ENCODE measurements at places on chromosomes 3 and 15. TPM values are rescaled to one million over a fixed set of nuclear protein-coding genes. Genes with fewer than 3 reads are reported as not detected.

The ACKR2 gene
- 0.23 TPM for polyA plus RNA-seq

DNA sequence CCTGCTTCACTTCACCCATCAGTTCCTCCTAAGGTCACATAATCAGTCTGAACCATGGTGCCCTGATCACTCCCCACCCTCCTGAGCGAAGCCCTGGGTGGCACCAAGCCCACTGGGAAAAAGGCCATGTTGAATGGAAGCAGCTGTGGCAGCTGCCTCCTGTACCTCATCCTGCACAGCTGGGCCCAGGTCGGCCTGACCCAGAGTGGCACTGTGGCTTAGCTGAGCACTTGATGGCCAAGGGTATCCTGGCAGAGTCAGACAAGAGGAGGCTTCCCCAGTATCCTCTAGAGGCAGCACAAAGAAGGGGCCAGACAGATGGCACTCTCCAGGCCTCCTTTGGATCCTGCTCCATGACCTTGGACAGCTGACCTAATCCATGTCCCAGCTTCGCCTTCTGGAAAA is 68.4 kb downstream of the TLE3 start:
- DNase-seq = no peak

The GP9 gene
- polyA plus RNA-seq = 0.28 TPM

The TRPC1 gene
- polyA plus RNA-seq = 6.3 TPM

DNA sequence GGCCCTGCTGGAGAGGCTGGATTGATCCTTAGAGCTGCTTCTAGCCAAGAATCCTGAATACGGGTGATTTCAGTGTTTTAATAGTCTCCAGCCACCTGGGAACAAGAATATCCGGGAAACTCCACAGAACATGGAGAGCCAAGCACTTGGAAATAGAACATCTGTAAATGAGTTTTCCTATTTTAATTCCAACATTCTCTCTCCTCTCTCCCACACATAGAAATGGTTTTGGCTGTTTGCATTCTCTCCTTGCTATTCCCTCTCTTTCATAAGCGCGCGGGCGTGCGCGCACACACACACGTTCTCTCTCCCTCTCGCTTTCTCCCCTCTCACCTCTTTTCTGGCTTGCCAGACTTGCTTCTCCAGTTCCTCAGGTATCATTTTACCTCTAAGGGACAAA is 50.6 kb downstream of the GADL1 start:
- peak; percentile 64 for DNase-seq

DNA sequence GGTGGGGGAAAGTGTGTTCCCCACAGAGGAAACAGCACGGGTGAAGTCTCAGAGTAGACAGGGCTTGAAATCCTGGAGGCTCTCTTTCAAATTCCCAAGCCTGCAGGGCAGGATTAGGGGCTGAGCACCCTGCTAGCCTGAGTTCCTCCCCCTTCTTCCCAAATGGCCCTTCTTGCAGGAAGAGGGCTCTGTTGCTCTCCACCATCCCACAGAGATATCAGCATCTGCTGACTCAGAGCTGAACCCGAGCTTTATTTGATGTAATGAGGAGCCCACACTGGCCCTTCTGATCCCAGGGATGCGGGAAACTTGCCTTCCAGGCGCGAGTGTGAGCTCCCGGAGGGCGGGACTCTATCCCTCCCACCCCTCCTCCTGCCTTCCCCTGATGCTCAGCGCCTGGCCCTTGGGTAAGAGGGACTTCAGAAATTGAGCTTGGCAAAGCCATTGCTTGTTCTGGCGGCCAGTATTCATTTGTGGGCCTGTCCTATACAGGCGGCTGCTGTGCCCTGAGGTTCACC is 1.4 kb upstream of the STRA6 start:
- no peak for DNase-seq

GRCh38 chr15:69693059-69693458 is 240.4 kb downstream of the RPLP1 start:
- no peak for DNase-seq

- no peak for DNase-seq
Measured at GRCh38 chr3:180762866-180763265, 83.6 kb upstream of the CCDC39 start.

DNA sequence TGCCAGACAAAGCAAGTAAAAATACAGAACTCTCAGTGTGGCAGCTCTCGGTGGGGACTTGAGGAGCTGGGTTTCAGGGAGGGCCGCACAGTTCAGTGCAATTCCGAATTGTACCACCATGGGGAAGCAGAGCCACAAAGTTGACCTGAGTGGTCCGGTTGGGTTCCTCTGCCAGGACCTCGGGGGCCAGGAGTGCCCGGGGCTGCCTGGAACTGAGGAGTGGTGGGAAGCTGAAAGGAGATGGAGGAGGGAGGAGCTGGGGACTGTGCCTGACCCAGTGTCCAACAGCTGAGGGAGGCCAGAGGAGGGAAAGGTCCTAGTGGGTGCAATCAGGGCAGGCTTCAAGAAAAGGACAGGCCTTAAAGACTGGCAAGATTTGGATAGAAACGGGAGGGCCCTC is 32.2 kb upstream of the TRH start:
- peak; percentile 63 for DNase-seq

The ADCY5 gene
- 5.7 TPM for polyA plus RNA-seq

The REC114 gene
- polyA plus RNA-seq = not detected

The KLF15 gene
- 1.4 TPM for polyA plus RNA-seq

The CSPG5 gene
- polyA plus RNA-seq = 2.3 TPM

DNA sequence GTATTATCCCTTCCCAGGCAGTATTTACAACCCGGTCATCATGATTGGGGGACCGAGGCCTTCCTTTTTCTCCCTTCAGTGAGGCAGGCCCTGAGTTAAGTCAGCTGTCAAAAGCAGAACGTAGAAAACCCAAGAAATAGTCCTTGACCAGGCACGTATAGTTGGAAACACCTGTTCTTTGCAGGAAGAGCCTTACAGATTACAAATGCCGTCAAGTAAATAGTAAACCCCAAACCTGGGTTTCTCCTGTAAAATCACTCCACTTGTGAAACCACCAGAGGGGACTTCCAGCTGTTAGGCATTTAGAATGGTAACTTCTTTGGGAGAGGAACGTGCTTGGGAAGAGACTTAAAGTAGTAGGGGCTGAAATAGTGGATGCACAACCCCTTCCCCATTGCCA is 1.0 kb upstream of the BTBD1 start:
- no peak for DNase-seq

- no peak for DNase-seq
Measured at GRCh38 chr15:92014281-92015030, 160.9 kb downstream of the SLCO3A1 start.

DNA sequence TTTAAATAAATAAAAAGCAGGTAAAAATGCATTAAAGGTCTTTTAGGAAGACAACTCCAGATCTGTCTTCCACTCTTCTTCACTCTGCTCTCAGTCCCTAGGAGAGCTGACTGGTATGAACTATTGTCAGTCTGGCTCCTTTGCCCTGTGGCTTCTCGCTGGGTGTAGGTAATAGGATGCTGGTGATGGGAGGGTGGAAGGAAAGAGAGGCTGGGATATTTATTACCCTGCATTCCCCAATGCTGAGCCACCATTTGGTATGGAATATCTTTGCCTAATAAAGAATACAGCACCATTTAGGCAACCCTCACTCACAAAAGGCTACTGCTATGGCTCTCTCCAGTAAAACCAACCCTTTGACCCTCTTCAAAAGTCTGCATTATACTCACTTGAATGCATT is 326.9 kb downstream of the CNTN3 start:
- no peak for DNase-seq

- DNase-seq = no peak
Measured at GRCh38 chr15:61070111-61070901, 158.8 kb downstream of the RORA start.

GRCh38 chr3:195040773-195041520 is 230.0 kb downstream of the XXYLT1 start:
- DNase-seq = no peak

The PLSCR5 gene
- not detected for polyA plus RNA-seq

DNA sequence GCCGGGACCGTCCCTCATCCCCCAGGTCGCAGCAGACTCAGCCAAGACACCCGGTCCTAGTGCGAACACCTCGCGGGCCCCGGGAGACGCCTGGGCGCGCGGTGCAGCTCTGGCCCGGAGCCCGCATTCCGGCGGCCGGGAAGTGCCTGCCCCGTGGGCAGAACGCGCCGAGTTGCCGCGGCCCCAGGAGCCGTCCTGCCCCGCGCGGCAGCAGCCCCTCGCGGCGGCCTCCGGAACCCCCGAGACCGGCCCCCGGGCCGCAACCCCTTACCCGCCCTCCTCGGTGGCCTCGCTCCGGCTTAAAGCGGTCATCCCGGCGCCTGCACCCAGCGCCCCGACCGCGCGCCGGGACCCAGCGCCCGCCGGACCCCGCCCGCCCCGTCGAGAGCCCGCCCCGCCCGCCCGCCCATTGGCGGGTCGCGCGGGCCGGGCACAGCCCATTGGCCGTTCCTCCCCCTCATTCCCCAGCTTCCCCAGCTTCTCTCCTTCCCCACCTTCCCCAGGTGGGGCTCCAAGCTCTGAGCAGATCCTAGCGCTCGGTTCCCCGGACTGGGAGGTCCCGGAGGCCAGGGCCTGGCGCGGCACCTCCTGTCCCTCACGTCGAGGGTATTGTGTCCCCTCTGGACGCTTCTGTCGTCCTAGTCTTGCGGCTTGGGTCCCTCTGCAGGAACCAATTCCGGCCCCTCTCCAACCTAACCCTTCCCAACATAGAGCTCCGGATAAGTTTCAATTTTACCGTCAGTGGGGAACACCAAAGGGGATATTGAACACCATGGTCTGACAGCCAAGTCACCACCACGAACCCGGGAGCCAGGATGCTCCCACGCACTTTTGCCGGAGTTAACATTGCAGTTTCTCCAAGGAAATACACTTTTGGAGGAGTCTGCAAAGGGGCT is at the start of gene GRAMD2A:
Gene GRAMD2A (minus strand): TSS at position 328 of the 896 bp plus-strand sequence.
- DNase-seq = no peak

- DNase-seq = no peak
Measured at GRCh38 chr3:31178467-31178866, 284.0 kb upstream of the GADL1 start.

The FETUB gene
- 0.22 TPM for polyA plus RNA-seq

DNA sequence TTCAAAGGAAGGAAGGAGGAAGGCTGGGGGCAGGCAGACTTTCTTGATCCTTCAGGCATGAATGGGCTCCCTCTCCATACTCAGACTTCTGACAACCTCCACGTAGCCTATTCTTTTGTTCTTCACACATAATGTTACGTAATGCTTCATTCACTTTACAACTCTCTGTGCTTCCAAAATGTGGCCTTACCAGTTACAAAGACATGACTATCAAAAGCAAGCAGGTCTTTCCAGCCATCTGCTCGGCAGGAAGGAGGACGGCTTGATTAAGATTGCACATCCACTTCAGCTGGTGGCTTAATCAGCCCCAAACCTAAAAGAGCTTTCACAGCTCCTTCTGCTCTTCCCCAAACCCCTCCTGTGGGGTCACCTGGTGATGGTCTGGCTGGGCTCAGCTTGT is 263.2 kb downstream of the XXYLT1 start:
- no peak for DNase-seq

Measured in muscle of arm (tissue), 14 donors.